CD4-positive, alpha-beta T cell treated with Interferon alpha-2 for 1 hour (primary cell): ENCODE measurements at places on chromosomes 12 and 14.
A peak's percentile ranks its signal among the peaks of the same experiment; 100 is the strongest.

GRCh38 chr14:52694761-52695480 is 437 bp downstream of the ERO1A start:
- DNase-seq: peak; percentile 56

GRCh38 chr14:82855912-82856391 is 1322.3 kb upstream of the SEL1L start:
- no peak for DNase-seq

DNA sequence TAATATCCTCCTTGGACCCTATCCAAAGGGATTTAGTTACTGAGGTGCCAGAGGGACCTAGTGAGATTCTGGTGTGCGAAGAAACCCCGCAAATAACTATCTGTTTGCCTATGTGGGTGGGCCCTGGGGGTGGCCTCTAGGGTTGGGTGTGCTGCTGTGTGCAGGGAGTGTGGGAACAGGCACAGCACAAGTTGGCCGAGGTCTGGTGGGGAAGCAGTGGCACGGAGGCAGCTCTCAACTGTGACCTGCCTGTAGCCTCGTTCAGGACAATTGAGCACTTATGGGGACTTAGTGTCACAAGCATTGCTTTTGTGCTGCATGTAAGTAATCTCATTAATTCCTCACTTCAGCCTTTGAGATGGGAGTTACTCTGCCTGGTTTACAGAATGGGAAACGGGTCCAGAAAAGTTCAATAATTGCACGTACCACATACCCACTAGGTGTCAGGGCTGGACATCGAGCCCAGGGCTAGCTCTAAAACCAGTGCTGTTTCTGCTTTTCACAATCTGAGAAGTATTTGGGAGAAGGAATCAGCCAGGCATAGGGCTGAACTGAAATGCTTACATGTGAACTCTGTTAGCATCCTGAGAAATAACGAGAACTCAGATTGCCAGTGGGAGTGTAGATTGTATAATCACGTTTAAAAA is 58.8 kb downstream of the TECPR2 start:
- DNase-seq: no peak

DNA sequence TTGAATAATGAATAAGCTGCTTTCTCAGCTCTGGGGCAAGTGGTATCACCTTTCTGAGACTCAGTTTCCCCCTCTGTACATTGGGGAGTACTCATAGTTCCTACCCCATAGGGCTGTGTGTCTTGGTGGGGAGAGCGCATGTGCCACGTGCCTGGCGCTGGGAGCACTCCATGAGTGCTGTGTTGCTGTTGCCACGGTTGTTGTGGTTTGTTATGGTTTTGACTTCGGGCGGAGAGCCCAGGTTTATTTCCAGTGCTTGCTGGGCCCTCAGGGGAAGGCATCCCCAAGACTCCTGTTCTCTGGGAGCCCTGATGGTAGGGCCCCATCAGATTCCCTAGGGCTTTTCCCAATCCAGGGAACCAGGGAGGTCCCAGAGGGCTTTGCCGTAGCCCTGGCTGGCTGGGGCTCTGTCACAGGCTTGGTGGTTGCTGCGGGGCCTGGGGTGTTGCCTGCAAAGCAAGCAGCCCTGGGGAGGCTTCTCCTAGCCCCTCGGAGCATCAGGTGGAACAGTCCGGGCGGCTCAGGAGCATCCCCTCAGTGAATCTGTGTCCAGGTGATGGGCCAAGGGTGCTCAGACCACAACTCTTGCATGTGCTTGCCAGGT is 18.6 kb downstream of the SH2B3 start:
- no peak for DNase-seq

DNA sequence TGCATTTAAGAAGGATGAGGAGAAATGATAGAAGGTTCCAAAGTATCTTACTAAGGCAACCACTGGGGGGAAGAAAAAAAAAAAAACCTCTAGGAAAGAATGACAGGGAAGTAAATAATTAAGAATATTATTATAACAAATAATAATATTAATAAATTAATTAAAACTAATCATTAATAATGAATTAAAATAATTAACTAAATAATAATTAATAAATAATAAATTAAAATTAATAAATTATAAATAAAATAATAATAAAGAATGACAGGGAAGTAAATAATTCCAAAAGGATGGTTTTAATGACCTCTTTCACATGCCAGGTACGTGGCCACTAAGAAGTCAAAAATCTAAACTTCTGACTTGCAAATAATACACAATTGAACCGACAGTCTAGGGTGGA is 9.9 kb downstream of the DBX2 start:
- no peak for DNase-seq

- DNase-seq: no peak
Measured at GRCh38 chr14:104561632-104562495, 17.7 kb upstream of the C14orf180 start.

- peak; percentile 27 for DNase-seq
Measured at GRCh38 chr12:19273482-19274330, 144.2 kb downstream of the PLEKHA5 start.
